ENCODE measurements at places on chromosomes 4 and X. TPM values are rescaled to one million over a fixed set of nuclear protein-coding genes. Genes with fewer than 3 reads are reported as not detected.

- DNase-seq: no peak
- H3K4me1 ChIP-seq: peaks cover 7% of the 10 kb centered on the region
- peak overlapping the region; percentile 94 for H3K27ac ChIP-seq
- H3K27me3 ChIP-seq: no peaks in the 10 kb centered on the region
Measured at GRCh38 chrX:44871114-44871645, 1.8 kb upstream of the KDM6A start.

DNA sequence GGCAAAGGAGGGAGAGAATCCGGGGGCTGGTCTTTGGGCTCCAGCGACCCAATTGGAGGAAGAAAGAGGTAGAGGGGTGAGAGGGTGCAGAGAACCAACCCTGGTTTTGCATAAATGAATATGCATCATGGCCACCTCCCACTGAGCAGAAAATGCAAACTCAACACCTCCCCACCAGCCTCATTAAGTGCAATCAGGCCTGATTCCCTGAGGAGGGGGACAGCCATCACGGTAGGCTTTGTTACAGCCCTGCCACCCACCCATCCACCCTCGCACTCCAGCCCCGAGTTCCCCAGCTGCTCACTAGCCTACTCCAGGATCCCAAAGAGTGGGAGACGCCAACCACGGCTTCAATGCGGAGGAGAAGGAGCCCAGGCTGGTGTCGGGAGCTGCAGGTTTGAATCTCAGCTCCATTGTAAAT, 48.3 kb upstream of the MAN2B2 start:
- H3K27ac ChIP-seq: no peak overlapping the region
- H3K4me1 ChIP-seq: no peaks in the 10 kb centered on the region
- DNase-seq: no peak
- H3K36me3 ChIP-seq: no peaks in the 10 kb centered on the region

- no peaks in the 10 kb centered on the region for H3K4me1 ChIP-seq
- no peak for DNase-seq
- H3K27me3 ChIP-seq: no peaks in the 10 kb centered on the region
- no peaks in the 10 kb centered on the region for H3K36me3 ChIP-seq
- H3K27ac ChIP-seq: no peak overlapping the region
- H3K4me3 ChIP-seq: no peak overlapping the region
Measured at GRCh38 chrX:78708262-78708661, 39.3 kb upstream of the LPAR4 start.

DNA sequence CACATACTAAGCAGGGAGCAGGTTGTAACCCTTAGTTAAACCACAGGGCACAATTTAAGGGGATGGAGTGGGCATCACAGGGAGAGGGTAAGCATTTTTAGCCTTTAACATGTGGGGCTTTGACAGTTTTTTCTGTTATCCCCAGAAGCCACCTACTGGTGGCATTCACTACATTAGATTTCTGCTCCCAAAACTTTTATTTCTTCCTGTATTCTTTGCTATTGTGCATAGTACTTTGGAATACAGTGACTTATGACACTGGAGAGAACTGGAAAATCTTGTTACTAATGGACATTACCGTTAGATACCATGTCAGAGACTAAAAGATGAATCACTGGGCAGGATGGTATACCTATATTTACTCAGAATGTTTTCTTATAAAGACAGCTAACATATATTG, 7.3 kb downstream of the TRIM75 start:
- no peak for DNase-seq
- no peaks in the 10 kb centered on the region for H3K36me3 ChIP-seq
- H3K4me1 ChIP-seq: no peaks in the 10 kb centered on the region

DNA sequence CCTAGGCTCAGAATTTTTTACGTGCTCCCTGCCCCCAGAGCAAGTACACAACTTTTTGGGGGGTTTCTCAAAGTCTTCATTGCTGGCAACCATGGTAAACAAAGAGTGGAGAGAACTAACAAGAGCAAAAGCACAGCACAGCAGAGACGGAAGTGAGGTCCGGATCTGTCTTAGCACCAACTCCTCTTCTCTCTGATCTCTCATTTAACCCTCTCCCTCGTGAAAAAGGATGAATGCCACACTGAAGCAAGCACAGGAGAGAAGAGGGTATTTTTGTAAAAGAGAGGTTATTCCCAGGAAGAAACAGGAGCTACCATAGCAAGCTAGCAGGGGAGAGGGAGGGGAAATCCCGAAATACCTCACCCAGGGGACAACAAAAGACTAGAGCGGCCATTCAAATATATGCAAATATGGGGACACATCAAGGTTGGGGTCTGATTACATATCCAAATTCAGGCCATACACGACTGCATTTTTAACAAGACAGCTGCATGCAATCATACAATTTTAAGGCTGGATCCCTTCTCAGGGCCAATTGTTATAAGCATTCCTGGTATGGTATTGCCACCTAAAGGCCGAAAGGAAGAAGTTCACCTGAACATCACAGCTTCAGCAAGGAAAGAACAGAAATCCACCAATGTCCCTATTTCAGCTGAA, 46.6 kb downstream of the CD40LG start:
- H3K36me3 ChIP-seq: no peaks in the 10 kb centered on the region
- no peak for DNase-seq
- H3K27ac ChIP-seq: no peak overlapping the region
- H3K4me1 ChIP-seq: no peaks in the 10 kb centered on the region
- H3K4me3 ChIP-seq: no peak overlapping the region
- no peaks in the 10 kb centered on the region for H3K27me3 ChIP-seq

GRCh38 chr4:138912704-138913340, 102.8 kb upstream of the NOCT start:
- H3K4me1 ChIP-seq: peaks cover 50% of the 10 kb centered on the region
- H3K4me3 ChIP-seq: peak overlapping the region; percentile 25
- H3K36me3 ChIP-seq: no peaks in the 10 kb centered on the region
- no peaks in the 10 kb centered on the region for H3K27me3 ChIP-seq
- H3K27ac ChIP-seq: peak overlapping the region; percentile 93
- no peak for DNase-seq

DNA sequence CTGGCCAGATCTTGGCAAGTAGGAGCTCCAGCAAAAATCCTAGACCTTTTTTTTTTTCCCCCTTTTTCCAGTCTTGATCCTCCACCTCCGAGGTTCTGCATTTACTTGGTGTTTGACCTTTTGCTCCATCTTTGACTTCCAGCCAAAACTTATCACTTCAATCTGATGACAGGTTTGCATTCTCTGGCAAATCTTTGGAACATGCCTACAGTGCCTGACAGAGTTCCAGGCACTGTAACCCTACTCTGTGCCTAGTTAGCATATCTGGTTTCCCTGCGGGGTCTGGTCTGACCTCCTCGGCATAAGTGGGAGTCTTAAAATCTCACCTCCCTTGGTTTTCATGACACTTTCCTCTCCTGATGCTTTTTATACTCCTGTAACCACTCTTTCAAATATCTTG, 39.4 kb upstream of the NR3C2 start:
- no peak overlapping the region for H3K4me3 ChIP-seq
- H3K27ac ChIP-seq: no peak overlapping the region
- no peaks in the 10 kb centered on the region for H3K36me3 ChIP-seq

NHSL2 gene
- 3.4 TPM for total RNA-seq

- H3K36me3 ChIP-seq: no peaks in the 10 kb centered on the region
- no peak overlapping the region for H3K27ac ChIP-seq
- H3K4me1 ChIP-seq: no peaks in the 10 kb centered on the region
- peaks cover 4% of the 10 kb centered on the region for H3K27me3 ChIP-seq
- DNase-seq: no peak
Measured at GRCh38 chr4:189176002-189176401, 764.7 kb upstream of the FRG1 start.

DNA sequence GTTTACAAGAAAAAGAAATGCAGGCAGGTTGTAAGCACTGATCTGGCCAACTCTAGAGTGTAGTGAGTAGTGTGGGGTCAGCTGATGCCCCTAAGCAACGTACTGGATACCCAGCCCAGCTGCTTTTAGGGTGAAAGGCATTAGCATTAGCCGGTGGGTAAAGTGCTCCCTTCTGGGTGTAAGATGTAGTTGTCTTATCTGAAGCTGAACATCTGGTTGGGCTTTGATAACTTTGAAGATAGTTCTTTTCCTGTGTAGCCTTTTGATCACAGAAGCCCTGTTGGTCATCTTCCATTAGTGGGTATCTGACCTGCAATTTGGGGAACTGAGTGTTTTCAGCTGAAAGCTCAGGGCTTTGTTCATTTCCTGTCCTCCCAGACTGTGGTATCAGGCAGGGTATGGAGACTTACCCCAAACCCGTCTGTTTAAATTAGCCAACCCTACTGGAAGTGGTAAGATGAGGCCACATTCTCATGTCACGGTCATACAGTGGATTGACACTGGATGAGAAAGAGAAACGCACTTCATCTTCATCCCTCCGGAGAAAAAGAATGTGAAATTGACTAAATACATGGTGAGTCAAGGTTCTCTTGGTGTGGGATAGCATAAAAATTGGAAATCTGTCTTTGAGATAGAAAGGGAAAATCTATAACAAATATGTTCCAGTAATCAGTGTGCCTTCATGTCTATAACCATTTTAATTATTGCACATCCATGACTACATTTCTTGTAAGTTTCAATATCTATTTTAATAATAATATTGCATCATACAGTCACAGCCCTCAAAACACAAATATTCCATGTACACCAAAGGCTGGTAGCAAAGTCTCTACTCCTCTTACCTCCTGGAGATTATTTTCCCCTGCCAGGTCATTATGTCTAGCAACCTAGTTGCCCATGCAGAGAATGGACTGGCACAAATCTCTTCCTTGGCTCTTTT, 8.7 kb downstream of the RHOH start:
- H3K4me1 ChIP-seq: no peaks in the 10 kb centered on the region
- H3K4me3 ChIP-seq: no peak overlapping the region
- H3K36me3 ChIP-seq: no peaks in the 10 kb centered on the region
- no peak for DNase-seq
- no peaks in the 10 kb centered on the region for H3K27me3 ChIP-seq

DNA sequence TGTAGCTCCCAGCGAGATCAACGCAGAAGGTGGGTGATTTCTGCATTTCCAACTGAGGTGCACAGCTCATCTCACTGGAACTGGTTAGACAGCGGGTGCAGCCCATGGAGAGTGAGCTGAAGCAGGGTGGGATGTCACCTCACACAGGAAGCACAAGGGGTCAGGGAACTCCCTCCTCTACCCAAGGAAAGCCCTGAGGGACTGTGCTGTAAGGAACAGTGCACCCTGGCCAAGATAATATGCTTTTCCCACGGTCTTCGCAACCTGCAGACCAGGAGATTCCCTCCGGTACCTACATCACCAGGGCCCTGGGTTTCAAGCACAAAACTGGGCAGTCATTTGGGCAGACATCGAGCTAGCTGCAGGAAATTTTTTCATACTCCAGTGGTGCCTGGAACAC, 216.4 kb upstream of the TET2 start:
- H3K4me3 ChIP-seq: no peak overlapping the region
- DNase-seq: no peak
- peaks cover 11% of the 10 kb centered on the region for H3K4me1 ChIP-seq
- no peak overlapping the region for H3K27ac ChIP-seq

DNA sequence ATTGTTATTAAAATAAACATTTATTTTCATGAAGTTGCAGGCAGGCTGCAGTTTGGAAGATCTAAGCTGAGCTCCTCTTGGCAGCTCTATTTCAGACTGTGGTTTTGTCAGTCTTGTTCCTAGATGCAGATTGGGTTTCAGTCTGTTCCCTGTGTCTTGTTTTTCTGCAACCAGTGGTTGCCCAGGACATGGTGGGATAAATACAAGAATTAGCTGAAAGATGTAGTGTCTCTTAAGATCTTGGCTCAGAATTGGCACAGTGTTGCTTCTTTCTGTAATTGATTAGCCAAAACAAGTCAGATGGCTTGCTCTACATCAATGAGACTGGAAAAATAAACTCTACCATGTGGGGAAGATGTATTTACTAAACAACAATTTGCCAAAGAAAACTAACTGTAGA, 283.0 kb upstream of the BOD1L1 start:
- no peaks in the 10 kb centered on the region for H3K36me3 ChIP-seq
- peaks cover 2% of the 10 kb centered on the region for H3K27me3 ChIP-seq
- peaks cover 4% of the 10 kb centered on the region for H3K4me1 ChIP-seq
- no peak for DNase-seq
- no peak overlapping the region for H3K27ac ChIP-seq

GRCh38 chr4:32161392-32161791, 1441.2 kb downstream of the PCDH7 start:
- no peak for DNase-seq
- no peaks in the 10 kb centered on the region for H3K36me3 ChIP-seq
- no peaks in the 10 kb centered on the region for H3K4me1 ChIP-seq
- H3K27ac ChIP-seq: no peak overlapping the region
- no peaks in the 10 kb centered on the region for H3K27me3 ChIP-seq

DNA sequence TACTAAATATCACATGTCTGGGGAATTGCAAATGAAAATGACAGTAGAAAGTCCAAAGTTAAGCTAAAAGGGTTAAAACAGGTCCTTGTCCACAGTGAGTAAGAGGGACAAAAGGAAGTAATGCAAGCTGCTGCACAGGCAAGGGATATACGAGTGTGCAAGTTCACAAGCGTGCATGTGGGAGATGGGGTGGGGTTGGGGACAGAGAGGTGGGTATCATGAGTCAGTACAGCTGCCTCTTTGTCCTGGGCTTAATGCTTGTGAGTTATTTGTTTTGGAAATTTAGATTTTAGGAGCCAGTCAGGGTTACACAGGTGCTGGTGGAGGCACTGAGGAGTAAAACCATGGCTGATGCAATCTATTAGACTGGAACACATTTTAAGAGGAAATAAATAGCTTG, 3.3 kb upstream of the GPRASP2 start:
- no peak overlapping the region for H3K27ac ChIP-seq
- no peak overlapping the region for H3K4me3 ChIP-seq
- DNase-seq: no peak
- H3K4me1 ChIP-seq: no peaks in the 10 kb centered on the region
- peaks cover 5% of the 10 kb centered on the region for H3K36me3 ChIP-seq

DNA sequence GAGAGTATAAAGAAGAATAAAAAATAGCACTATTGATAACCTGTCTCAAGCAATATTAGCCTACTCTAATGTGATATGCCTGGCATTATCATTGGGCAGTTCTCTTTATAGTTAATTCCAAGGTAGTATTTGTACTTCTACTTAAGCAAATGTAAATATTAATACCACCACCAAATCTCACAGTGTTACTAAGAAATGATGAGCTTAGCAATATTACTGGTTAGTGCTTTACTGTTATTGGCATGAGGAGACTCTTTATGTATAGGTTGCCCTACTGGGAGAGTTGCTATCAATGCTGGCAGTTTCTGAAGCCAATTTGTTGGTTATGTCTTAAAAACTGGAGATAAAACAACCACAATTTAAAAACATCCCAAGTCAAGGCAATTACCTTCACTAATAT, 155.7 kb downstream of the CDS1 start:
- H3K4me1 ChIP-seq: no peaks in the 10 kb centered on the region
- H3K27ac ChIP-seq: no peak overlapping the region
- no peak overlapping the region for H3K4me3 ChIP-seq

MTNR1A gene
- 2.6 TPM for total RNA-seq

Data from progenitor cell of endocrine pancreas (in vitro differentiated cells).